ENCODE measurements at places on chromosomes 16 and 17.

- no peak for DNase-seq
Observed at GRCh38 chr16:87713451-87714229, 52.1 kb downstream of the KLHDC4 start.

GRCh38 chr17:17384291-17384615 lies 81.1 kb downstream of the NT5M start:
- no peak for DNase-seq

DNA sequence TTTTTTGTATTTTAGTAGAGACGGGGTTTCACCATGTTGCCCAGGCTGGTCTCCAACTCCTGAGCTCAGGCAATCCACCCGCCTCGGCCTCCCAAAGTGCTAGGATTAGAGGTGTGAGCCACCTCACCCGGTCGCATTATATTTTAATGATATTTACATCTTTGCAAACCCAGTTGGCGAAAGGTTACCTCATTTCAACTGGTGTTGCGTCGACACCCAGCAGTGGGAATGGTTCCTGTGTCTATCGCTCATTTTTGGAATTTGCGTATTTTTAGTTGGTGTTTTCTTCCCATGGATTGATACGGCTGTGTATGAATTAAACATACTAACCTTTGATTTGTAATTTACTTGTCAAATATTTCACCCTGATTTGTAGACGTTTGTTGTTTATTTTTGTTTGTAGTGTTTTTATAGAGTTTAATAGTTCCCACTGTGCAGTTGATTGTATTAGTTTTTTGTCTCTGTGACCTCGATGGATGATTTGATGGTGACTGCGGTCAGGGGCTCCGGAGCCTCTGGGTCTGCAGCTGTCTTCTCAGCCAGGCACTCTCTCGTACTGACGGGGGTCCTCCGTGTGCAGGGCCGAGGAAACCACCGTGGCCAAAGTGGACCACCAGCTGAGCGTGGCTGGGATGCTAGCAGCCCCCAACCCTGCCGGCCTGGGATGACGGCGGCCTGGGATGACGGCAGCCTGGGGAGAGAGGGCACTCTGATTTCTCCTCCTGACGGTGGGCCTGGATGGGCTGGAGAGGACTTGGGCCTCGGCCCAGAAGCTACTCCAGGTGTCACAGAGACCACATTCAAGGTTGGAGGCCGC lies 4.0 kb downstream of the CD7 start:
- DNase-seq, result no peak

GRCh38 chr17:66301864-66302741 lies at the start of gene PRKCA:
Gene PRKCA, plus strand, starts transcription at chr17:66302613.
- DNase-seq, result peak; percentile 66

DNA sequence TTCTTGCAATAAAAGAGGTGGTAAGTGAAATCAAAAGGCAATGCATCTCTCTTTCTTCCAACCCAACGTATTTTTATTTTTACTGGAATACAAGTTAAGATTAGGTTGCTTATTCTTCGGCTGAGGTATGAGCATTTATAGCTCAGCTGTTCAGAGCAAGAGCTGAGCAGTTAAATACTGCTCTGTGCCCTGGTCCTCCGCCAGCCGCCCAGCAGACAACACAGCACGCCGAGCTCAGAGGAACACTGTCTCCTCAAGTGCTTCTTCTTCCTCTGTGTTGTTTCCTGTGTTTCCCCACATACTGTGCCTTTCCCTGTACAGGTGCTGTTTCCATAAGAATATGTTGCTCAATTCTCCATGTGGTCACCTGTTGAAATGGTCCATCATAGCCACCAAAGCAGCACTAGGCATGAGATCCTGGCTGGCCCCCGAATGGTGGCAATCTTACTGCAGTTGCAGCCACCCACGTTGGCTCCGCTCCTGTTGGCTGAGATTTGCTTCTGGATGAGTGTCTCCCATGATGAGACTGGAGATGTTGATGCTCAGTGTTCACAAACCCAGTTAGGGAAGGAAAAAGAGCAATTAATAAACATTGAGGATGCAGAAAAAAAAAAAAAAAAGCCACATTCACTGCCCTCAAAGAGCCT lies 515.3 kb downstream of the GRIN2A start:
- DNase-seq, result no peak

DNA sequence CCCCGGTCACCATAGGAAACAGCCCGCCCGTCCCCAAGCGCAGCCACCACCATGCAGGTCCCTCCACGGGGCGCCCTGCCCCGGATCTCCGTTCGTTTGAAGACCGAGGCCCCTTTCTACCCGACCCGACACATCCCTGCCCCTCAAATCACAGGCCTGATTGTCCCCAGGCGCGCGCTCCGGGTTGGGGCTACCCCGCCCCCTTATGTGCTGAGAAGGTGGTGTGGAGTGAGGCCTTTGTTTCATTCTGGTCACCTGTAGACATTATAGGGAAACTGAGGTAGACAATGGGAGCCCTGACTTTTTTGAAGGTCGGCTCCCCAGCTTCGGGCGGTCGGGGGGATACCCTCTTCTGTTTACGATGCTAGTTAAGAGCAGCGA lies 763 bp upstream of the ACTG1 start:
- peak; percentile 54 for DNase-seq
